Activated CD4-positive, alpha-beta T cell treated with anti-CD3 and anti-CD28 coated beads, Interleukin-2, amount 50 U/mL, for 24 hours (primary cell): ENCODE measurements at places on chromosomes 2 and 18.

- peak; percentile 81 for DNase-seq
These were observed 73.2 kb downstream of the LRRFIP1 start for GRCh38 chr2:237700512-237701032.

- DNase-seq = no peak
These were observed 149.9 kb downstream of the LOXHD1 start for GRCh38 chr18:46506974-46507586.

- DNase-seq = no peak
These were observed 1376.3 kb upstream of the CELF4 start for GRCh38 chr18:38941711-38942561.

DNA sequence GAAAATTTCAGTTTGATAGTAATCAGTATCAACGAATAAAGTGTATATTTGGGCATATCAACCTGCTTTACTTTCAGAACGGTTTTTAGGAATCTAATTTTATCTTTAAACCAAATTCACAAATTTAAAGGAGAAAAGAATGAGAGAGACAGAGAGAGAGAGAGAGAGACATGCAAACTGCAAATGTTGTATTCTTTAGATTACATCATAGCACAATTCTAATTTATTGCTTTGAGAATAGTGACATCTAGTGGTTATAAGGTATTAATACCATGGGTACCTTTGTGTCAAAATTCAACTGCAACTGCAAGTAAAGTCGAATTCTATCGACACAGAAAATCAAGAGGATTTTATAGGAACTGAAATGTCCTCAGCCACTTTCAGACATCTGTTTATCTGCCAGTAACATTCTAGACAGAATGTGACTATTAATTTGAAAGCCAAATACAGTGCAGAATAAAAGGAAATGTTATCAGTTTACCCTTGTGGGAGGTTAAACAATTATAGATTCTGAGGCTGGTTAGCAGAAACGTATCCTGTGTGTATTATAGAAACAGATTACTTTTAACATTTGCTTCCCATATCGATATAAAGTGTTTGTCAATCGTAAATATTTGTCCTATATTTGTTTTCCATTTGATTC lies 529.8 kb upstream of the VRK2 start:
- no peak for DNase-seq

DNA sequence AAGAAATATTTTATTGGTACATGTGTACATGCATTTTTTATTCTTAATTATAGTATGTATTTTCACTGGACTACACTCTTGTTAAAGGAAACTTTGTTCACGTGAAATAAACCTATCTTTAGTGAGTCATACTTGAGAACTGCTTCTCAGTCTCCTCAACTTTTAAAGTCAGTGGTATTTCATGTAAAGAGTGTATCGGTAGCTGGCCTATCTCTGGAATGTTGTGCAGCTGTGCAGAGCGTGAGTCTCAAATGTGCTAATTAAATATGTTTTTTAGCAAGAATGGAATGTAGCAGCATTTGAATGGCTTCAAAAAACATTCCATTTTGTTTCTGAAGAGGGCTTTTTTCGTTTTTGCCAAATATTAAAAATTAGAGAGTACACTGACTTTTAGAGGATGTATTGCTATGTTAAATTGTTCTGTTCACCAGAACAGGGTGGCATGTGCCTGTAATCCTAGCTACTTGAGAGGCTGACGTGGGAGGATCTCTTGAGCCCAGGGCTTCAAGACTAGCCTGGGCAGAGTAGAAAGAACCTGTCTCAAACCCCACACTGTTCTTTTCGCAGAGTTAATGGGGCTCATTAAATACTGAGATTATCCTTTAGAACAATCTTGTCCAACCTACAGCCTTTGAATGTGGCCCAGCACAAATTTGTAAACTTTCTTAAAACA lies 14.3 kb downstream of the SPTBN1 start:
- no peak for DNase-seq

DNA sequence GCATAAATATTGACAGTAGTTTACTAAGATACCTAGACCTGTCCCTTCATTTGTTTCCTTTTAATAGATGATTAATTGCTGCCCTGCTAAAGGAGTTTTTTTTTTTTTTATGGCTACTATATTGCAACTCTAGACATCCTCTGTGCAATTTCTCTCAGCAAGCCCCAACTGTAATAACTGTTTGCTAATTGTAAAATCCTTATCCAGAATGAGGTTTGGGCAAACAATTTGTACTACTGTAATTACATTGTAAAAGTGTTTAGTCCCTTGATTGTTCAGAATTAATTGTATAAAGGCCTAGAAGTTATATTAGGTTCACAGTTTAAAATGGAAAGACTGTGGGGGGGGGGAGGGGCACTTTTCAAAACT lies 3.7 kb upstream of the MEIS1 start:
- no peak for DNase-seq

DNA sequence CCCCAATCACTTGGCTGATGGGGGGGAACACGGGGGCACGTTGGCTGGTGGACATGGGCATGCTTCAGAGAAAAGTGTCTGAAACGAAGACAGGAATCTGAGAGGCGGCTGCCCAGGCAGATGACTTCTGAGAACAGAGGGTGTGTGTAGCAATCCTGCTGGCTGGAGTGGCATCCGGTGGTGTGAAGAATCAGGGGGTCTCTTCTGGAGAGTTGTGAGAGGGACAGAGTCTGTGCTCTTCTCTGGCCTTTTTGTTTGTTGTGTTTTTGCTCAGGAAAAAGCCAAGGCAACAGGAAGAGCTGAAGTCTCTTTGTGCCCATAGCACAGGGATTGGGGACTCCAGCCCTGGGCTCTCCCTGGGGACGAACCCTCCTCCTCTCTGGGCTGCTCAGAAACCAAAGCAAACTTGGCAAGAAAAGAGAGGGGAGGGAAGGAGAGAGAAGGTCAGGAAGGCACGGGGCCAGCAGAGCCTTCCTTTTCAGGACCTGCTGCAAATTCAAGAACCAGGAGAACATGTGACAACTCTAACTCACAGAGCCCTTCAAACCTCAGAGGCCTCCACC lies 97.0 kb upstream of the SMAD2 start:
- no peak for DNase-seq

- DNase-seq = no peak
These were observed 1279.7 kb upstream of the ZEB2 start for GRCh38 chr2:145799595-145800108.

DNA sequence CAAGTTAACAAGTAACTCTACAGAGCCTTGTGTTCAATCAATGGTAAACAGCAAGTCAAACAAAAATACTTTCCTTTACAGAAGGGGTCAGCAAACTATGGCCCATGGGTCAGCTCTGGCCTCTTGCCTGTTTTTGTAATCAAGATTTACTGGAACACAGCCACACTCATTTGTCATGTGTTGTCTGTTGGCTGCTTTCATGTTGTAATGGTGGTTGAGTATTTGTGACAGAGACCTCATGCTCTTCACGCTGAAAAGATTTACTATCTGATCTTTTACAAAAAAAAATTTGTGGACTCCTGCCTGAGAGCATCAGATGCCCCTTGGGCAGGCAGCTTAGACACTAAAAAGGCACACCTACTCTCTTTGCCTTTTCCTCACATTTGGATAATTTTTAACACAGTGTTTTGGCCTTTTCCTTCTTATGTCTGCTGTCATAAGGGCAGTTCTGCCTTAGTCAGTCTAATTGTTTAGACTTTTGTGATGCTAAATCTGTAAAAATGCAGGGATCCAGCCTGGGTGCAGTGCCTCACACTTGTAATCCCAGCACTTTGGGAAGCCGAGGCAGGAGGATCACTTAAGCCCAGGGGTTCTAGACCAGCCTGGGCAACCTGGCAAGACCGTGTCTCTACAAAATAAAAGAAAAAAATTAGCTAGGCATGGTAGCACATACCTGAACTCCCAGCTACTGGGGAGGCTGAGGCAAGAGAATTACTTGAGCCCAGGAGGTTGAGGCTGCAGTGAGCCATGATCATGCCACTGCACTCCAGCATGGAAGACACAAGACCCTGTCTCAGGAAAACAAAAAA lies 18.3 kb downstream of the IL1B start:
- DNase-seq = no peak

DNA sequence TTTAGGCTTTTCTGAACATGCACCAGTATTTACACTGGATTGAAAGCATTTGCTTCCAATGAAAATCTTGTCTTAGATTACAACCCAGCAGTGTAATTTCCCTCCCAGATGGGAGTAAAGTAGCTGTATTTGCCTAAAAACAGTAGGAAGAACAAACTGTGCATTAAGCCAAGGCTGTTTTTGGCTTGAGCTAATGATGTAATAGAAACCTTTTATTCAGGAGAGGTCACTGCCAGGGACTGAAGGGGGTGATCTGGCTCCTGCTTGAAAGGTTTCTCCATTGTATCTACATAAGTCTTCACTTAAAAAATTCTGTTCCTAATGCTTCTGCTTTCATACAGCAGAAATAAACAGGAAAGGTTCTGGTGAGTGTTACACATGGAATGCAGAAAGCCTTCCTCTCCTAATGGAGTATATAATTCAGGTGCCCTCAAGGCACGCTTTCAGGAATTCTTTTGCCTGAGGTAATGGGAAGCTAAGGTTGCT lies 74.4 kb downstream of the MEIS1 start:
- DNase-seq = no peak
